ENCODE measurements at places on chromosomes 2 and 18. TPM values are rescaled to one million over a fixed set of nuclear protein-coding genes. Genes with fewer than 3 reads are reported as not detected.

DNA sequence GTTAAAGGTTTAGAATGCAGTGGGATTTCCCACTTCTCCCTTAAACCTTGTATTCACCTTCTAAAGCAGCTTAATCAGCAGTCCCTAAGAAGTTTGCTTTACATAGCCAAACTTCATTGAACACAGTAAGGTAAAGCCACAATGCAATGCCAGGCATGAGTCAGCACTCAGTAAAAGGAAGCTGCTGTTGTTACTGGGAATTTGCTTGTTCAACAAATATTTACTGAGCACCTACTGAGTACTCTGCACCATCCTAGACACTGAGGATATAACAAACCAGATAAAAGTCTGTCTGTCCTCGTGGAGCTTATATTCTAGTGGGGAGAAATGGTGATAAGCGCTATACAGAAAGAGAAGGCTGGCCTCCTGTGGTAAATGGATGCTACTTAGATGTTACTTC, 162.7 kb downstream of the PKP4 start:
- no peak for DNase-seq

DNA sequence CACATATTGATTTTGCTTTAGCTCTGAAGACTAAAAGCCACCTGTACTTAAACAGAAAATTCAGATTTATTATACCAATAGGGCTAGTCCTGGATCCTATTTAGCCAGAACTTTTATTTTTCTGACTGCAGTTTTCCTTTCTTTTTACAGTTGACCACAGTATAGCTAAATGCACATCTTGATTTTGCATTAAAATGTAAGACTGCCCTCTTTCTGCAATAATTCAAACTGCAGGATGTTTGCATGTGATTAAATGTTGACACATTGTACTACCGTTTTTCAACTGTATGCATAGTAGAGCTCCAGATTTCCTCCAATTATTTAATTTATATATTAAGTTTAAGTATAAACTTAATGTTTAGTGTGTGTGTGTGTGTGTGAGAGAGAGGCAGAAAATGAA, 1262.9 kb downstream of the SUCLG1 start:
- no peak for DNase-seq

DNA sequence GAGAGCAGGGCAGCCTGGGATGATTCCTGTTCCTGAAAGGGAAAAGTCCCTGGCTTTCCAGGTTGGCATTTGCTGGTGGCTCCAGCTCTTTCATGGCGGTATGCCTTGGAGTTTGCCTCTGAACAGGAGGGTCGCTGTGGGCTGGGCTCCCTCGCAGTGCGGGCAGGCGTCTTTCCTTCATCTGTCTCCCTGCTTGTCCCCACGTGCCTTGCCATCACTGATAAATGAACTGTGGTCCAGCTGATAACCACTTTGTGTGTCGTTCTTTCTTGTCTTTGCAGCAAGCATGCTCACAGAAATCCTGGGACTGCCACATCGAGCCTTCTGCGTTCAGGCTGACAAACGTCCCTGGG, 35.3 kb downstream of the SMIM21 start:
- DNase-seq, result no peak

PNO1 gene
- total RNA-seq, result 8.9 TPM

DAW1 gene
- total RNA-seq, result 0.50 TPM

LNPK gene
- 25.5 TPM for total RNA-seq

CD8B2 gene
- not detected for total RNA-seq
